Hepatic stellate cell (primary cell): ENCODE measurements at places on chromosomes 5 and 9.

DNA sequence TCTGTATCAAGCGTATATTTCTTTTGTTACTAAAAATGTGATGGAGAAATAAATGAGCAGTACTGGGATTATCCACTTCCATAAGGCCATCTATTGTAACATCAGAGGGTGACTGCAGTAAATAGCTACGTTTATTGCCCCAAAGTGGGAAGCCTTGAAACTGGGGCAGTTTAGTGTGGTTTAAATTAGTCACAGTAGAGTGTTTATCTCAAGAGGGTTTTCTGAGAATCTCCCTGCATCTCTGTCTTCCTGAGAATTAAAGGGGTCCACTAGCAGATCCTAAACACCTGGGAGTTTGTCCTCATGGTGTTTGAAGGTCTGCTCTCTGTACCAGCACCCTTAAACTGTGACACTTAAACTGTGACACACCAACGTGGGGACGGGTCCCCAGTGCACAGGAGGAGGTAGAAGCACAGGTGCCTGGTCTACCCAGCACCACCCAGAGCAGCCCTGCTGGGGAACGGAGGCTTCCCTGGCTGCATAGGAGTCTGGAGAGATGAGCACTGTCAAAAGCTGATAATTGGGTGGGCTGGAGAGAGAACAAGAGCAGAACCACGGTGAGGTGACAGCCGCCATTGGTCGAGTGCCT is 25.2 kb downstream of the PRRC2B start:
- DNase-seq: no peak

- DNase-seq: no peak
Measured at GRCh38 chr9:134372581-134373267, 46.5 kb downstream of the RXRA start.

DNA sequence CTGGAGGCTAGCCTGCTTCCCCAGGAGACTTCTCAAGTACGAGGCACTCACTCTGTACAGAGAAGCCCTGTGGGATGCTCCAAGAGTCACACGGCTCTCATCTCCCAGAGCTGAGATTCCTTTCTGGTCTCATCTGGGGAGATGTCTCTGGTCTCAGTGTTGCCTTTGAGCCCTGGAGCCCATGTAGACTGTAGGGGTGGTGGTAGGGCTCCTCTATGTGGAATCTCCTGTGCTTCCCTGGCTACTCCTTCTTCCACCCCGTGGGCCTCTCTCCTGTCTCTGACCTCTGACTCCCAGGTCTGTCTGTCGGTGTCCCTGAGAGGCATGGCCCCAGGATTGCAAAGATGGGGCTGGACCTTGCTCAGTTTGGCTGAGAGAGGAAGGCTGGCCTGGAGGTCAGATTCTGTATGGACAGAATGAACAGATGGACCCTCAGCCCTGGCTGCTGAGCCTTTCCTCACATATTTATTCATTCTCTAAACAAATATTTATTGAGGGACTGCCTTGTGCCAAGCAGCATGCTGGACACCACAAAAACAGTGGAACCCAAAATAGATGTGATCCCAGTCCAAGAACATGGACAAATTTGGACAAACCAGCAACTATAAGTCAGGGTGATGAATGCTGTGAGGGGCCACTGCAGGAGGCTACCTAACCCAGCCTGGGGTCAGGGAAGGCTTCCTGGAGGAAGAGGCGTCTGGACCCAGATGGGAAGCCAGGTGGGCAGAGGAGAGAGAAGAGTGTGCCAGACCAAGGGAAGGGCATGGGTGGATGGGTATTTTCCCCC is 2.6 kb downstream of the CCL19 start:
- DNase-seq: no peak

GRCh38 chr5:117623042-117623805 is 1048.6 kb upstream of the SEMA6A start:
- DNase-seq: no peak

DNA sequence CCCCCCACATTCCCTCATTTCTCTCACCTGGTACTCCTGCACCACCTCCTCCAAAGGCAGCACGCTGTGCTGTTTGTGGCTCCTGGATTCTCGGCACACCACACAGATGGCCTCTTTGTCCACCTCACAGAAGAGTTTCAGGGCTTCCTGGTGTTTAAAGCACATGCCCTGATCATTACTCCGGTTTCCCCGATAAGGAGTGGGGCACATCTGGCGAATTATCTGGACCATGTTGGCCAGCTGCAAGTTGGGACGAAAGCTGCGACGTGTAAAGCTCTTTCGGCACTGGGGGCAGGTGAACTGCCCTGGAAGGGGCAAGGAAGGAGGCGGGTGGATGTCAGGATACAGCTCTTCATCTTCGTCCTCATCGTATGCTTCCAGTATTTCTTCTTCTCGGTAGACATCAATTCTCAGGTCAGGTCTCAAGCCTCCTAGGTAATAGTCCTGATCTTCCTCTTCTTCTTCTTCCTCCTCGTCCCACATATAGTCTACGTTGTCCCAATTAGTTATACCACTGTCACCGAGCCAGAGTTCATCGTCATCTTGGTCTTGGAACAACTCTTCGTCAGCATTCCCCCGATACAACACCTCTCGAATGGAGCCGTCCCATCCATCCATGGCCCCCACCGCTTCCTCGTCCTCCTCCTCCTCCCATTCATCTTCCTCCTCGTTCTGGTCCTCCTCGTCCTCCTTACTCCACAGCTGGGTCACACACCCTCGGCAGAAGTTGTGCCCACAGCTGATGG is 796 bp downstream of the TRIM52 start:
- no peak for DNase-seq

DNA sequence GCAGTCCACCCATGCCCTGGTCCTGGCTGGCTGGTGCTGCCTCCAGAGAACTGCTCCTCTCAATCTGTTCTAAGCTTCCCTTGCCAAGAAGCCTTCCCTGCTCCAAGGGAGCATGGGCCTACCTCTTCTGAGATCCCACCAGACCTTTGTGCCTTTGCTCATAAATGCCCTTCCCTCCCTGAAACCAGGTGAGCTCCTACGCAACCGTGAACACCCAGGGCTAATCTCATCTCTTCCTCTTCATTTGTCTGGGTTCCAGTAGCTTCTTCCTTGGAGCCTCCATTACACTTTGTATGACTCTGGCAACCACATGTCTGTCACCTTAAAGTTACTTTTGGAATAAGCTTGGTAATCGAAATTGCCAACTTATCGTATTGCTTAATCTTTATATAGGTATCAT is 270.6 kb downstream of the PBX3 start:
- DNase-seq: no peak

GRCh38 chr5:112846556-112846955 is 14.5 kb upstream of the SRP19 start:
- no peak for DNase-seq

DNA sequence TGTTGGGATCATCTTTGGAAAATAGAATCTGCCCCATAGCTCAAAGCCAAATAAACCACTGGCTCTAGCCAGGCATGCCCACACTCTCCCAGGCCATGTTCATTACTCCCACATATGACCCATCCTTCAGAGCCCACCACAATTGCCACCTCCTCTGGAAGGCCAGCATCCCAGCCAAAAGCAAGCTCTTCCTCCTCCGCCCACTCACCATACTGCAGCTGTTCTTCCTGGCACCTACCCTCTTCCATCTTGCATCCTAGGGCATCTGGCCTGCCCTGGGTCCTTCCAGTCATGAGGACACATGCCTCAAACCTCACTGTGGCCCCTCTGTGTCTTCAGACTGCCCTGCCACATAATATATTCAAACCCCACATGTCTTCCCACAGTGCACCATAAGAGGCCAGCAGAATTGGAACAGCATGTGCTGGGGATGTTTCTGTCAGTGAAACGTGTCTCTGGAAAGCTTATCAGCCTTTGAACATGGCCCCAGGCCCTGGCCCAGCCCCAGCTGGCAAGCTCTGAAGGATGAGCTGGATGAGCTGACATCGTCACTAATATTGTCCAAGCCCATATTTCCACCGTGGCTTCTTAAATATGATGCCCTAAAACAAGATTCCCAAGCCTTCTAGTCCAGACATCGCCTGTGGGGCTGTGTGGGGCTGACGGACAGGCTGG is 230.8 kb downstream of the AGTPBP1 start:
- DNase-seq: no peak

DNA sequence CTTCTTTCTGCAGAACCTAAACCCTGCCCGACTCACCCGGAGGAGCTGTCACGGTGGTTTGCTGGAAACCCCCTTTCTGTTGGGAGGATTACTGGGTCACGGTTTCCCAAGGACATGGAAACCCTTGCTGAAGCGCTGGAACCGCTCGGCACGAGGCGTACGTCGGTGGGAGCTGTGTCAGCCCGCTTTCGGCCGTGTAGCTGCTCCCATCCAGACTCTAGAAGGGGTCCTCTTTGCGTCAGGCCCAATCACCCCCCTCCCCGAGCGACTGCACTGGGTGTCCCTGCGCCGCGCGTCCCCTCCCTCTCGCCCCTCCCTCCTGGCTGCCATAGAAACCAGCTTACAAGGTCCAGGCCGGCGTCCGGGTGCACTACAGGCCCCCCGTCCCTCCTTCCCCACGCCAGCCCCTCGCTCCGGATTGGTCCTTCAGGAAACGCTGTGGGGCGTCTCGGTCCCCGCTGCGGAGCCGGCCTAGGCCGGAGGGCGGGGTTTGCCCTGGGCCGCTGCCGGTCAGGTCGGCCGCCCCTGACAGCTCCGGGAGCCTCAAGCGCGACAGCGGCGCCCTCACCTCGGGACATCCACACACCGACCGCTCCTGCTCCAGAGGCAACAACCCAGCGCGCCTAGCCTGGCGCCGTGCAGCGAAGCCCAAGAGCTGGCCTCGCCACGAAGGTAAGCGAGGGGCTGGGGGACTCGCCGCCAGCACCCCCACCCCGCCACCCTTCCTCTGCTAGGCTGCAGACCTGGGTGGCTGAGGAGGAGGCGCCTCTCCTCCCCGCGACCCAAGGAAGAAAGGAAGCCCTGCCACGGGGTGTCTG is at the start of gene NIM1K:
TSS of gene NIM1K (plus strand) at position 486 of the 818 bp plus-strand sequence. CDS start 53,551 bp downstream, outside the sequence.
- DNase-seq: peak; percentile 53

DNA sequence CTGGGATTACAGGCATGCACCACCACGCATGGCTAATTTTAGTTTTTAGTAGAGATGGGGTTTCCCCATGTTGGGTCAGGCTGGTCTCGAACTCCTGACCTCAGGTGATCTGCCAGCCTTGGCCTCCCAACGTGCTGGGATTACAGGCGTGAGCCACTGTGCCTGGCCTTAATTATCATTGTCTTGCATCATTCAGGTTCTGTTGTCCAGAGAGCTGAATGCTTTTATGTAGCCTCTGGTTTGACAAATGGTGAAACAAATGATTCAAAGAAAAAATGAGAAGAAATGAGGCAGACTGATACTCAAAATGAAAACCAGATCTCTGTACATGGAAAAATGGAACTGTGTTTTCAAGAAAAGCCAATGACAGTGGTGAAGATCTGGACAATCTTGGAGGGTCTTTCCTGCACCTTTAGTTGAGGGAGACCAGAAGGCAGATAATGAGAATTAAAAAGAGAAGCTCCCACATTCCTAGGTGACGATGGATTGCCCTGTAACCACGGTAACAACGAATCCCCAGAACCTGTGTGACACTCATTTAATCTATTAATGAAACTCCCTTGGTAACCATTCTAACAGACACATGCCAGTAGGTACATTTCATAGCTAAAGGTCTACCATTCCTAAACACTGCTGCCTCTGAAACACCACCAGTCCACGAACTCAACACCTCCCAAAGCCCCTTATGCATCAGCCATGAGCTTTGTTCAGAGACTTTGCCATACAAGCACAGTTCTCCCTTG is 1.6 kb downstream of the TEX48 start:
- DNase-seq: no peak

- DNase-seq: no peak
Measured at GRCh38 chr5:129099184-129099569, 4.6 kb downstream of the ISOC1 start.

- DNase-seq: no peak
Measured at GRCh38 chr9:23820451-23821374, 5.3 kb downstream of the ELAVL2 start.

- DNase-seq: no peak
Measured at GRCh38 chr5:170743876-170744212, 39.7 kb upstream of the GABRP start.

DNA sequence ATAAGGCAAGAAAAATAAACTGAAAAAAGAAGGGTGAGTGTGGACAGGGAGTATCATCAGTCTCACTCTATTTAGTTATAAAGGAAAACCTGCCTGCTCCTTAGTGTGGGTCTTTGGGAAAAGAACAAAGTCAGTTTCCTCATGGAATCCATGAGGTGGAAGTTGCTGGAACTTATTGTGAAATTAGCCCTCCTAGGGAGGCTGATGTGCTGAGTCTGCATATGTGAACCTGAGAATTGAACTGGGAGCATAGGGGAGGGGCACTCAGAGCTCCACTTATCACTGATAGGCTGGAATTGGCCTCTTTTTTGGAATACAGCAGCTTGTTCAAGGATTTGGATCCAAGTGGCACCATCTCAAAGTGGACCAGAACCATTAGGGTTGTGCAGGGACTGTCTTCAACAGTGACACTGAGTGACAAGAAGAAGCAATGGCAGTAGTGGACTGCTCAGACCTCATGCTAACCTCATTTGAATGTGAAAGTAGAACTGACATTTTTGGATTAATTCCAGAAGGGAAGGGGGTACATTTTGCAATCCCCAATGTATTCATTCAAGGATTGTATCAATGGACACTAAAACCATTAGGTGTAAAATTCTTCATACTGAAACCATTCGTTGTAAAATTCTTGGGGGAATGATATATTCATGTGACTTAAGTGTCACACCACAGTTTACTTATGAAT is 103.6 kb upstream of the KLF9 start:
- no peak for DNase-seq

DNA sequence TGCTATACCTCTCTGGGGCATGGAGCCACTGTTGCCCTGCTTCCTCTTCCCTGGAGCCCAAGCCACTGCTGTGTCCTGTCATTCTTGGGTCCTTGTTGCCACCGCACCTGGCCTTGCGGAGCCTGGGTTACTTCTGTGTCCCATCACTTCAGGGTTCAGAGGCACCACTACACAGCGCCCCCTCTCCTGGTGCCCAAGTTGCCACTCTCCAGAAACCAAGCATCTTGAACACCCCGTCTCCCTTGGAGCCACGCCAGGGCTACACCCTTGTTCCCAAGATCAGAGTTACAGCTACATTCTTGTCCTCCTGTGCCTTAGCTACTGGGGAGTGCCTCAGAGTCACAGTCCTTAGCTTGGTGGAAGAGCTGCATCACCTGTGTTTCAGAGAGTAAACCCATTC is 147.2 kb upstream of the CD180 start:
- DNase-seq: no peak

- DNase-seq: no peak
Measured at GRCh38 chr5:81856948-81857928, 106.3 kb upstream of the SSBP2 start.
